ENCODE measurements at places on chromosomes 12 and 14.

GRCh38 chr14:75486318-75486717 lies 36.0 kb upstream of the BATF start:
- DNase-seq, result no peak

- no peak for DNase-seq
Observed at GRCh38 chr14:32417956-32418552, 89.0 kb downstream of the AKAP6 start.

GRCh38 chr12:8032242-8033152 lies at the start of gene FOXJ2:
TSS of gene FOXJ2 (plus strand) at chr12:8032716. CDS start at chr12:8039833, 7,117 bp downstream.
- DNase-seq, result no peak

DNA sequence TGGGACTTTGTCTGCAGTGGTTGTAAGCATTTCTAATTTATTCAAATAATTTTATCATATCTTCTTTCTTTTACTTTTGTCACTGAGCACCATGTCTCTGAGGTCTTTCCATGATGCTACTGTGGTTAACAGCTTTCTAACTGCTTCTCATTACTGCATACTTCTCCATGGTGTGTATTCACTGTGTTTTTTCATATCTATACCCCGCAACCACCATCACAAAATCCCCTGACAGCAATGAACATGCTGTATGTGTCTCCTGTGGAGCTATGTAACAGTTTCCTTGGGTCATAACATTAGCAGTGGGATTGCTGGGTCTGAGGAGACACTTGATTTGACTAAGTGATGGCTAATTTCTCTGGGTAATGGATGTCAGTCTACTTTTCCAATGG lies 29.2 kb upstream of the CHST11 start:
- DNase-seq, result no peak

DNA sequence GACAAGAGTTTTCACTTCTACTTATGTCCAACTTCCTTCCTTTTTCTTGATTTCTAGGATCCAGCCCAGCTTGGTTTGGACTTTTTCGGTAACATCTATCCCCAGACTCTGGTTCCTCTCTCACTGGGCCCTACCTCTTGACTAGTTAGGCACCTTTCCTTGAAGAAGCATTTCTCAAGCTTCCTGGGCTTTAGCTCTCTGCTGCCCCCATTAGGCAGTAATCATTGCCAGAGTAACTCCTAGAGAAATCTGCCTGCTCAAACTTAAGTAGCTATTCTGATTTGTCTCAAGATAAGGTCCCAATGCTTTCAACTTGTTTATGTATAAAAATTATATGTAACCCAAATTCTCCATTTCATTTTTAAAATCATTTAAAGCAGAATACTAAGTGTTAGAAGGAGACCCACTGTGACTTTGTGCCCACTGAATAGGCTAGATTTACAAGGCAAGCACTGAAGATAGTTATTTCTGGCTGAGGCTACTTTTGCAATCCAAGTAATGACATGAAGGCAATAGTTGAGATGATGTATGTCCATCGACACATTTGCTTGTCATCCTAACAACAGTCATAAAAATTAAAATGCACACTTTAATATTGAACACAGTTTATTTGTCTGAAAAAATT lies 275.0 kb upstream of the G2E3 start:
- no peak for DNase-seq

DNA sequence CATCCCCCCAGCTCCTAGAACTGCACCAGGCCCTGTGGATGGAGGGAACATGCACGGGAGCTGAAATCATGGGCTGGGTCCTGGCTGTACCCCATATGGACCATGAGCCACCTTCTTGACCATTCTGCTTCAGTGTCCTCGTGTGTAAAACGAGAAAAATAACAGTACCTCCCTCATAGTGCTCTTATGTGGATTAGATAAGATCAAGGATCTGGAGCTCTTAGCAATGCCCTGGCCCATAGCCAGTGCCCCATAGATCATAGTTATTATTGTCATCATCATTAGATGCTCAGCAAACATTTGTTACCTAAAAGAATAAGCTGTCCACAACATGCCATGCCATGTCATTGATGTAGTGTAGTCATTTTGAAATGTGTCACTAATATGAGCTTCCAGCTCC lies 71.3 kb downstream of the SYNE3 start:
- DNase-seq, result no peak

- DNase-seq, result no peak
Observed at GRCh38 chr12:121124402-121125109, 8.1 kb upstream of the P2RX7 start.

GRCh38 chr14:59863806-59864525 lies 6.6 kb downstream of the RTN1 start:
- DNase-seq, result no peak

DNA sequence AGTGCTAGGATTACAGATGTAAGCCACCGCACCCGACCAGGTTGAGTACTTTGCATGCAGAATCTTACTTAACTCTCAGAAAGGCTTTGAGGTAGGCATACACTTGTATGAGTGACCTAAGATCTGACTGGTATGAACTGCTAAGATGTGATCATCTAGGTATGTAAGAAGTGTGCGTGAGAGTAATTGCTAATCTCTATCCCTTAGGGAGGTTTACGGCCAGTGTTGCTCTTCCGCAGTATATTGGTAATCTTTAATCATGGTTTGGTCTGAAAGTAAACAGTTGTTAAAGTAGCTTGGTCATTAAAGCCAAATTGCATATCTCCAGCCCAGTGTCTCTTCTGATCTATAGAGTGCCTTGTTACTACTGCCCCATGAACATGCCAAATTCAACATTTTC lies 7.8 kb downstream of the UNG start:
- no peak for DNase-seq
